Upper lobe of left lung (tissue), 6 donors: ENCODE measurements at places on chromosomes 13 and 19. TPM values are rescaled to one million over a fixed set of nuclear protein-coding genes. Genes with fewer than 3 reads are reported as not detected.

The MAB21L1 gene
- total RNA-seq: not detected

The ZNF324B gene
- 8.7 TPM for total RNA-seq

The MIPEP gene
- 24.1 TPM for total RNA-seq

The LIM2 gene
- total RNA-seq: not detected

DNA sequence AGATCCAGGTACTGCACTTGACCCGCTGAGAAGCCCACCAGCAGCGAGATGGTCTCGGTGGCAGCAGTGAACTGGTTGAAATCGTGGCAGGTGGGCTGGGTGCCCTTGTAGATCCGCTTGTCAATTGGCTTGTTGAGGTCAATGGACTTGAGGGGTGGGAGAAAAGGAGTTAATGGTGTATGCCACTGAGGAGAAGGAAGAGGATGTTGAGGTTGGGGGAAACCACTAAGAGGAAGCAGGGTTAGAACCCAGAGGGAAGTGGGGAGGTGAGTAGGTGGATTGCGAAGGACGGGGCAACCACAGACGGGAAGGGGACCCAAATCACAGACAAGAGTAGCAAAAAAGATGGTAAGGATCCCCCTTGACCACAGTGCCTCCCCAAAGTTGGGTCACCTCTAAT lies 1.7 kb downstream of the DMWD start:
- DNase-seq: peak; percentile 62
- H3K36me3 ChIP-seq: peaks cover 50% of the 10 kb centered on the region
- H3K27me3 ChIP-seq: no peaks in the 10 kb centered on the region
- H3K4me1 ChIP-seq: peaks cover 24% of the 10 kb centered on the region
- no peak overlapping the region for H3K27ac ChIP-seq

DNA sequence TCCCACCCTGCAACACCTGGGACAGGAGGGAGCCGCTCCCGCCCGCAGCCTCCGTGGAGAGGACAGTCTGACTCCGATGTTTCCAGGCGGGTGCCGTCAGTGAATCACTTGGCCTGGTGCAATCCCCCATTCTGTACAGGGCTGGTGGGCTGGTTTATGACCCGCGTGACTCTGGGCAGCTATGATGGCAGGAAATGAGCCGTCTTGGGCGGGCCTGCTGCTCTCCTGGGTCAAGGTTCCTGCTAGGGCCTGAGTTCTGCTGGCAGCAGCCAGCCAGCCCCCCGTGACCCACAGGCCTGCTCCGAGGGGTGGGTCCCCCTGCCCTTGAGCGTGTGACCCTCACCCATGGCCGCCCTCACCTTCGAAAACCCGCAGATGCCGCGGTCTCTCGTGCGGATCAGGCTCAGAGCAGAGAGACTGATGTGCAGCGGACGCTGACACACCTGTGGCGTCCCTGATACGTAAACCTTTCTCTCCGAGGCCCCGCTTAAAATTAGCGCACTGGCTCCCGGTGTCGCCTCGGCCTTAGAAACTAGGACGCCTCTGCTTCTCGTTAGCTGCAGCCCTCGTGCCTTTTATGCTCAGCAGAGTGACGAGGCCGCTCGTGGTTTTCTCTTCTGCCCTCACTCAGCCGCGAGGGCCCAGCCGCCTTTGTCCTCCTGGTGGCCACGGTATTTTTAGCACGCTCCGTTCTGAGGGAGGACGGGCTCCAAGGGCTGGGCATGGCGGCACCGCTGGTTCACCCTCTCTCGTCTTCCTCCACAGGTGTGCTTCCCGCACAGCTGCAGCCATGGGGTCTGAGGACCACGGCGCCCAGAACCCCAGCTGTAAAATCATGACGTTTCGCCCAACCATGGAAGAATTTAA lies 63.4 kb downstream of the KDM4B start:
- H3K27me3 ChIP-seq: no peaks in the 10 kb centered on the region
- peaks cover 3% of the 10 kb centered on the region for H3K36me3 ChIP-seq
- no peak for DNase-seq
- no peaks in the 10 kb centered on the region for H3K4me1 ChIP-seq
- H3K27ac ChIP-seq: no peak overlapping the region

GRCh38 chr19:19597809-19598306 lies 20.6 kb downstream of the PBX4 start:
- no peaks in the 10 kb centered on the region for H3K27me3 ChIP-seq
- no peak overlapping the region for H3K4me3 ChIP-seq
- H3K36me3 ChIP-seq: no peaks in the 10 kb centered on the region
- peak overlapping the region; percentile 69 for H3K27ac ChIP-seq
- no peak for DNase-seq

- no peaks in the 10 kb centered on the region for H3K27me3 ChIP-seq
- H3K4me3 ChIP-seq: no peak overlapping the region
Observed at GRCh38 chr13:27295096-27295495, 24.5 kb downstream of the RASL11A start.

DNA sequence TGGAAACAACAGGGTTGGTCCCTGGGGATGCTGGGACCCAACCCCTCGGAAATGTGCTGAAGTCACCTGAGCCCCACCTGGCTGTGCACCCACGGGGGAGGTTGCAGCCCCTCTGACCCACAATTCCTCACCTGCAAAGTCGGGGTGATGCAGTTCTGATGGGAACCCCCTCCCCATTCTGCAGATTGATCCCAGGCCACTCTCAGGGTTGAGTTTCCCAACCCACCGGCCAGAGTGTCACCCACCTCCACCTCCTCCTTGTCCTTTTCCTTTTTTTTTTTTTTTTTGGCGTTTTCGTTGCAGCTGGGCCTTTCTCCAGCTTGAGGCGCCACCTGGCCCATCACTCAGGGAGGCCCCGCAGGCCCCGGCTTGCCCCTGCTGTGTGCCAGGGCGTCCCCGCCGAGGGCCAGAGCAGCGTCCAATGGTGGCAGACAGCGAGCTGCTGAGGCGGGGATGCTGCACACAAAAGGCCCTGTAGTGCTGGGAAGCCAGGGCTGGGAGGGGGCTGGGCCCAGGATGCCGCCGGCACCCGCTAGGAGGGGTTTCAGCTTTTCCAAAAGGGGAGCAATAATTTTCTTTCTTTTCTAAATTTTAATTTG lies 4.6 kb downstream of the PIK3R2 start:
- peak overlapping the region; percentile 22 for H3K27ac ChIP-seq
- no peaks in the 10 kb centered on the region for H3K27me3 ChIP-seq
- peaks cover 13% of the 10 kb centered on the region for H3K36me3 ChIP-seq
- H3K4me3 ChIP-seq: no peak overlapping the region
- DNase-seq: no peak
- peaks cover 49% of the 10 kb centered on the region for H3K4me1 ChIP-seq

DNA sequence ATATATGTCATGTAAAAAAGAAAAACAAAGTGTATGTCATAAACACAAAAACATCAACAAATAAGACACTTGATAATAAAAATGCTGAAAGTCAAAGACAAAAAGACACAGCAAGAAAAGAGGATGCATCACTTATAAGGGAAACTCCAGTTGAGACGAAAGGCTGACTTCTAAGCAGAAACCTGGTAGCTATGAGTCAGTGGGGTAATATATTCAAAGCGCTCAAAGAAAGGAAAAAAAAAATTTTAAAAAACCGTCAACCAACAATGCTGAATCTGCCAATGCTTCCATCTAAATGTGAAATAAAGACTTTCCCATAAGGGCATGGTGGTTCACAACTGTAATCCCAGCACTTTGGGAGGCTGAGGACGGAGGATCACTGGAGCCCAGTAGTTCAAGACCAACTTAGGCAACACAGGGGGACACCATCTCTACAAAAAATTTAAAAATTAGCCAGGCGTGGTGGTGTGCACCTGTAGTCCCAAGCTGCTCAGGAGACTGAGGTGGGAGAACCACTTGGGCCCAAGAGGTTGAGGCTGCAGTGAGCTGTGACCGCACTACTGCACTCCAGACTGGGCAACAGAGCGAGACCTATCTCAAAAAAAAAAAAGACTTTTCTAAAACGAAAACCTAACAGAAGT lies 24.0 kb downstream of the USP12 start:
- H3K36me3 ChIP-seq: no peaks in the 10 kb centered on the region
- H3K4me3 ChIP-seq: no peak overlapping the region
- no peak for DNase-seq

DNA sequence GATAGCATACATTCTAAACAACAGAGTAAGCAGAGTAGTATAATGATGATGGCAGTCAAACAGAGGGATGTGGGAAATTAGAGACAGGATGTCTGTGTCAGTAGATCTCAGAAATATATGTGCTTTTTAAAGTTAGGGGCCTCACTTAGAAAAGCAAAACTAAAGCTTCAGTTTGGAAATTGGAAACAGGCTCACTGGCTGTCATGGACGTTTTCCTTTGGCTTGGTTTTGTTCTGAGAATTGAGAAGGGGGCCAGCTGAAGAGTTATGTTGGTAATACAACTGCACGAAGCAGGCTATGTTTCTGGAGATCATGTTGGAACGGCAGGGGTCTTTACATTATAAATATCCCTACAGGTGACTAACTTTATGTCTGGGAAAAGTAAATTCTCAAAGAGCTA lies 261.3 kb downstream of the LMO7 start:
- H3K27me3 ChIP-seq: no peaks in the 10 kb centered on the region
- no peaks in the 10 kb centered on the region for H3K4me1 ChIP-seq
- no peak for DNase-seq
- no peak overlapping the region for H3K4me3 ChIP-seq
- H3K27ac ChIP-seq: no peak overlapping the region

- DNase-seq: no peak
- H3K4me1 ChIP-seq: no peaks in the 10 kb centered on the region
- no peak overlapping the region for H3K27ac ChIP-seq
- H3K36me3 ChIP-seq: no peaks in the 10 kb centered on the region
- H3K4me3 ChIP-seq: no peak overlapping the region
Observed at GRCh38 chr13:55091172-55091571, 2049.5 kb upstream of the PRR20A start.

GRCh38 chr19:33685541-33685940 lies 63.8 kb downstream of the CHST8 start:
- H3K27ac ChIP-seq: no peak overlapping the region
- no peaks in the 10 kb centered on the region for H3K27me3 ChIP-seq

- H3K27ac ChIP-seq: no peak overlapping the region
- H3K4me1 ChIP-seq: peaks cover 10% of the 10 kb centered on the region
- DNase-seq: peak; percentile 62
- no peaks in the 10 kb centered on the region for H3K36me3 ChIP-seq
- H3K27me3 ChIP-seq: no peaks in the 10 kb centered on the region
Observed at GRCh38 chr19:48415395-48415794, 21.9 kb downstream of the GRIN2D start.

DNA sequence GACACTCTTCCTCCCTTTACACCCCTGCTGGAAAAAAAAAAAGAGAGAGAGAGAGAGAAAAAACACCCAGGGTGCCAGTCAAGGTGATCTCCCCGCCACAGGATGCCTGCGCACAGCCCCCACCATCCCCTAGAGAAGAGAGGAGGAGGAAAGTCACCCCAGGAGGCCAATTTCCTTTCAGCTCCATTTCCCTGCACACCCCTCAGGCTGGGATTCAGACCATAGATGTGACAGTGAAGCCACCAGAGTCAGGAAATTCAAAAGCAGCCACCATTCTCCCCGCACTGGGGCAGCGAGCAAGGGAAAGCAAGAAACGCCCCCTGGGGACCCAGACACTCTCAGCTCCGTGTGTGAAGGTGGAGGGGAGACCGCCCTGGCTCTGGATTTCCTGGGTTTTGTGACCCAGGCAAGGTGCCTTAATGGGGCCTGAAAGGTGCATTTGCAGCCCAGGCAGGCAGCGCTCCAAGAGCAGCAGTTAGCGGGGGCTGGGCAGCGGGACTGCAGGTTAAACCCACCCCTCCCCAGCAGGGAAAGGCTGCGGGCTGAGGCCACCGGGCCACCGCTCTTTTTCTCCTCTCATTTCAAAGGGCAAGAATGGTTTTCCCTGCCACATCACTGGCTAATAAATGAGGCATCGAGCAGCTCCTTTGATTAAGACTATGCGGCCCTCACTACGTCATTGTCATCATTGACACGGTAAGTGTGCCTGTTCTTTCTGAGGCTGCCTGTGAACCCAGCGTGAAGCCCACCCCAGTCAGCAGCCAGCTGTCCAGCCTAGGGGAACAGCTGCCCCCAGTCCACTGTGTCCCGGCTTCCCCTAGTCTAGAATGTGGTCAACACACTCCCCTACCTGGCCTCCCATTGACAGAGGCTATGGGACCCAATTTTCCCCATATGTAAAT lies 83.8 kb upstream of the TM9SF2 start:
- H3K27ac ChIP-seq: no peak overlapping the region
- DNase-seq: no peak
- H3K27me3 ChIP-seq: no peaks in the 10 kb centered on the region
- H3K36me3 ChIP-seq: no peaks in the 10 kb centered on the region
- H3K4me3 ChIP-seq: no peak overlapping the region

DNA sequence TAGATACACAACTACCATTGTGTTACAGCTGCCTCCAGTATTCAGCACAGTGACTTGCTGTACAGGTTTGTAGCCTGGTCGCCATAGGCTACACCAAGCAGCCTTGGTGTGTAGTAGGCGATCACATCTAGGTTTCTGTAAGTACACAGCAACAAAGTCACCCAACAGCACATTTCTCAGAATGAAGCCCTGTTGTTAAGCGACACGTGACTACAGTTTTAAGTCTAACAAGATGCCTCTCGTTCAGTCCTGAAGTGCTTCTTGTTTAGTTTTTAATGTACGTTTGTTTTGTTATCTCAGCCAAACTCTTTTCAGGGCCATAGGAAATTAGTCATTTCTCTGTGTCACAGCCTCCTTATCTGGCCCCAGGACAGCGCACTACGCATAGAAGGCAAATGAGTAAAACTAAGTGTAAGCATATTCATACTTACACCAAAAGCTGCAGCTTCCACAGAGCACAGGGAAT lies 50.0 kb upstream of the GPR183 start:
- H3K27me3 ChIP-seq: no peaks in the 10 kb centered on the region
- H3K4me1 ChIP-seq: peaks cover 18% of the 10 kb centered on the region
- no peak for DNase-seq
- no peak overlapping the region for H3K4me3 ChIP-seq
- H3K27ac ChIP-seq: peak overlapping the region; percentile 69
- no peaks in the 10 kb centered on the region for H3K36me3 ChIP-seq

- H3K27ac ChIP-seq: no peak overlapping the region
- no peak for DNase-seq
- no peaks in the 10 kb centered on the region for H3K4me1 ChIP-seq
- H3K27me3 ChIP-seq: no peaks in the 10 kb centered on the region
- no peak overlapping the region for H3K4me3 ChIP-seq
Observed at GRCh38 chr13:59743195-59743594, 420.5 kb downstream of the DIAPH3 start.

- H3K4me1 ChIP-seq: no peaks in the 10 kb centered on the region
- no peaks in the 10 kb centered on the region for H3K27me3 ChIP-seq
- no peak overlapping the region for H3K27ac ChIP-seq
- no peak overlapping the region for H3K4me3 ChIP-seq
Observed at GRCh38 chr13:33480561-33480960, 195.0 kb upstream of the STARD13 start.

DNA sequence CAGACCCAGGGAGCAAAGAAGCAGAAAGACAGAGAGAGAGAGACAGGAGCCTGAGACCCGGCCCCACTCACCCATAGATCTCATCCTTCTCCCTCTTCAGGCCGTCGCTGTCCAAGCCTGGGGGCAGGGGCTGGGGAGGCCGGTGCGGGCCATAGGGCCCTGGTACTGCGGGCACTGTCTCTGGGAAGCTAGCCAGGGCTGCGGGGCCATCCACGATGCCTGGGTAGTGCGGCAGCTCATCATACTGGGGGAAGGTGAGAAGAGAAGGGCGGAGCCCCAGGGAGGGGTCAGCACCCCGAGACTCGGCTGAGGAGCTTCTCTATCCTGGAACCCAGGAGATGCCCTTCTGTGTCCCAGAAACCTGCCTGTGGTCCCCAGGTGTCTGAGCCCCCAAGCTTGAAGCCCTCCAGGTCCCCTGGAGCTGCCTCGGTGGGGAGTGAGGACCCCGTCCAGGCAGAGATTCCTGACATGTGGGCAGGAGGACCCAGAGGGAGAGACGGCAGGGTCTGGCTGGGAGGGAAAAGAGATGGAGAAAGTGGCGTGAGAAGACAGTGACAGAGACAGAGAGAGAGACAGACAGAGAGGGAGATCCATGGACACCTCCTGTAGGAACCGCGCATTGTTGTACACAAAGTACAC lies 2.1 kb downstream of the MEIS3 start:
- H3K27me3 ChIP-seq: peaks cover 38% of the 10 kb centered on the region
- peak; percentile 67 for DNase-seq
- H3K4me1 ChIP-seq: no peaks in the 10 kb centered on the region
- H3K36me3 ChIP-seq: no peaks in the 10 kb centered on the region
